ENCODE measurements at places on chromosomes 13 and 19. TPM values are rescaled to one million over a fixed set of nuclear protein-coding genes. Genes with fewer than 3 reads are reported as not detected.

DNA sequence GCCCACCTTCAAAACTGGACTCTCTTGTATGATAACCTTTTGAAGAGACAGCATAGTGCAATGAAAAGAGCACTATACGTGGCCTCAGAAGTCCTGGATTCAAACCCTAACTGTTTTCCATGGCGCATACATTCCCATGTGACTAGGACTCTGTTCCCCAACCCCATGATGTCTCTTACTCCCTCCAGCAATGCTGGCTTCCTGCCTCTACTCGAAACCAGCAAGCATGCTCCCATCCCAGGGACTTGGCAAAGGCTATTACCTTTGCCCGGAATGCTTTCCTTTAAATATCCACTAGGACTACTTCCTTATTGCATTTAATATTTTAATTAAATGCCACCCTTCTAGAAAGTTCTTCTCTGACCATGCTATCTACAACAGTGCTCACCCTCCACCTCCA is 75.1 kb downstream of the CYSLTR2 start:
- no peak overlapping the region for H3K27ac ChIP-seq
- H3K4me3 ChIP-seq, result no peak overlapping the region
- H3K4me1 ChIP-seq, result peaks cover 18% of the 10 kb centered on the region
- no peak for DNase-seq
- no peaks in the 10 kb centered on the region for H3K27me3 ChIP-seq

DNA sequence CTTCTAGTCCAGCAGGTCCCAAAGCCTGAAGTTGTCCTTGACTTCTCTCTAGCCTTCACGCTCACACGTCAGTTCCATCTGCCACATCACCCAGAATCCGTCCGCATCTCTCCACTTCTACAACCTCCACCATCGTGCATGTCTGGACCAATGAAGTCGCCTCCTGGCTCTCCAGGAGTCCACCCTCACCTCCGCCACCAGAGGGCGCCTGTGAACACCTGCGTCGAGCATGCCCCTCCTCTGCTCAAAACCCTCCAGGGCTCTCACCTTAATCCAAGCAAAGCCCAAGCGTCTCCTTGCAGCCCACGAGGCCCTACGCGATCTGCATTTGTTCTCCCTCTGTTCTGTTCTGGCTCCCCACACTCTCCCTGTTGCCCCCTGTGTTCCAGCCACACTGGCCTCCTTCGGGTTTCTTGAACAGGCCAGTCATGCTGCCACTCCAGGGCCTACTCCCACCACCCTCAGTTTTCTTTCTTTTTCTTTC is 3.7 kb downstream of the USHBP1 start:
- H3K4me1 ChIP-seq, result peaks cover 9% of the 10 kb centered on the region
- H3K27me3 ChIP-seq, result no peaks in the 10 kb centered on the region
- peak; percentile 95 for DNase-seq
- H3K36me3 ChIP-seq, result no peaks in the 10 kb centered on the region
- H3K27ac ChIP-seq, result no peak overlapping the region
- no peak overlapping the region for H3K4me3 ChIP-seq

- H3K4me3 ChIP-seq, result no peak overlapping the region
- H3K36me3 ChIP-seq, result no peaks in the 10 kb centered on the region
- no peak for DNase-seq
These were observed 1100.7 kb upstream of the MIR17HG start for GRCh38 chr13:90246687-90247345.

DNA sequence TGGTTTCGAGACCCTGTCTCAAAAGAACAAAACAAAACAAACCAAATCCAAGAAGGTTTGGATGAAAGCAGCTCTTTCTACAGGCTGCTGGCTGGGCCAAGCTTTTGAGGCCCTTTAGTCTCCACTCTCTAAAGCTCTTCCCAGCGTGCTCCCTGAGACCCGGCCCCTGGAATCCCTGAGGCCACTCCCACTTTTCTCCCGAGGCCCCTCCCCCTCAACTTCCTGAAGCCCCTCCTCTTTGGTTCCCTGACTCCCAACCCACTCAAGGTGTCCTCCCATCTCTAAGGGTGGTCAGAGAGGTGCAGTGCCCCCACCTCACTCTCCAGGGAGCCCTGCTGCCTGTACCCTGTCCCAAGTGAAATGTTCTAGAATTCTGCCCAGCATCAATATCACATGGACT is 10.6 kb downstream of the ERICH6B start:
- peaks cover 18% of the 10 kb centered on the region for H3K27me3 ChIP-seq
- H3K4me1 ChIP-seq, result no peaks in the 10 kb centered on the region
- DNase-seq, result no peak
- H3K27ac ChIP-seq, result no peak overlapping the region
- H3K4me3 ChIP-seq, result no peak overlapping the region

- H3K36me3 ChIP-seq, result peaks cover 39% of the 10 kb centered on the region
- DNase-seq, result peak; percentile 81
- H3K4me1 ChIP-seq, result peaks cover 43% of the 10 kb centered on the region
These were observed at the start of gene UHRF1 for GRCh38 chr19:4909156-4909896. TSS of gene UHRF1 (plus strand) at chr19:4909501. CDS start at chr19:4910886, 1,385 bp downstream.

- no peak overlapping the region for H3K4me3 ChIP-seq
- no peak for DNase-seq
- no peaks in the 10 kb centered on the region for H3K4me1 ChIP-seq
These were observed 1550.9 kb downstream of the PCDH9 start for GRCh38 chr13:65679240-65679639.

DNA sequence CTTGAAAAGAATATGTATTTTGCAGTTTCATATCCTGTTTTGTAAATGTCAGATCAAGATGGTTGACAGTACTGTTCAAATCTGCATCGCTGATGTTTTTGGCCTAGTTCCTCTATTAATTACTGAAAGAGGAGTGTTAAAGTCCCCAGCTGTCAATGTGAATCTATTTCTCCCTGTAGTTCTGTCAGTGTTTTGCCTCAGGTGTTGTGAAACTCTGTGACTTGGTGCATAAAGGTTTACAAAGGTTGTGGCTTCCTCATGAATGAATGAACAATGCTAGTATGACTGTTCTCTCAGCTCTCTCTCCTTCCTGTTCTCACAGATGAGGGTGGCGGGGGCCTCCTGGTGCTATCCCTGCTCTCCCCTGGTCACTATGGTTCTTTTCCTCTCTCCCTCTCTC is 142.4 kb downstream of the MYCBP2 start:
- no peaks in the 10 kb centered on the region for H3K27me3 ChIP-seq
- no peak overlapping the region for H3K4me3 ChIP-seq
- peaks cover 22% of the 10 kb centered on the region for H3K4me1 ChIP-seq
- peak; percentile 77 for DNase-seq
- H3K27ac ChIP-seq, result peak overlapping the region; percentile 40

GRCh38 chr13:74027161-74027779 is 106.9 kb downstream of the KLF12 start:
- H3K27ac ChIP-seq, result peak overlapping the region; percentile 71
- peaks cover 19% of the 10 kb centered on the region for H3K36me3 ChIP-seq
- H3K4me1 ChIP-seq, result peaks cover 76% of the 10 kb centered on the region
- no peaks in the 10 kb centered on the region for H3K27me3 ChIP-seq
- DNase-seq, result no peak

- peaks cover 5% of the 10 kb centered on the region for H3K4me1 ChIP-seq
- H3K27ac ChIP-seq, result no peak overlapping the region
- no peaks in the 10 kb centered on the region for H3K36me3 ChIP-seq
- DNase-seq, result peak; percentile 22
- H3K4me3 ChIP-seq, result no peak overlapping the region
These were observed 65.6 kb downstream of the UFM1 start for GRCh38 chr13:38415233-38415632.

DNA sequence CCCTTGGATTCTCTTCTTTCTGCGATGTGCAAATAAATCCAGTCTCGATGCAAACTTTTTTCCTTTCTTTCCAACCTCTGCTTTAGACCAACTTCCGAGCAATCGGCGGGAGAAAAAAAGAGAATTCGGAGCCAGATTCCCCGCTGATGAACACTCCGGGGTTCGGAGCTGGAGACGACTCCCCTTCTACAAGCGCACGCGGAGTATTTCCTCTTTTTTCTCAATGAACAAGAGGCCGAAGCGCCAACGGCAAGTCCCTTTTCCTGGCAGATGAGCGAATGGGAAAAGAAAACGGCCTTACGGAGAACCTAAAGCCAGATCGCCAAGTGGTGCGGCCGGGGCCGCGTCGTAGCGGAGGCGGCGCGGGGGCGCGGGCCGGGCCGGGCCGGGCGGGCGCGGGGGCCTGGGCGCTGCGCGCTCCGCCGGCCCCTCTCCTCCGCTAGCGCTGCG is 250 bp downstream of the SPRY2 start:
- H3K4me3 ChIP-seq, result peak overlapping the region; percentile 77
- H3K36me3 ChIP-seq, result no peaks in the 10 kb centered on the region
- DNase-seq, result peak; percentile 16
- H3K27ac ChIP-seq, result no peak overlapping the region
- H3K4me1 ChIP-seq, result peaks cover 12% of the 10 kb centered on the region

- no peak overlapping the region for H3K27ac ChIP-seq
- DNase-seq, result no peak
- peaks cover 46% of the 10 kb centered on the region for H3K36me3 ChIP-seq
- no peaks in the 10 kb centered on the region for H3K27me3 ChIP-seq
- H3K4me3 ChIP-seq, result no peak overlapping the region
- peaks cover 2% of the 10 kb centered on the region for H3K4me1 ChIP-seq
These were observed 23.5 kb downstream of the ZNF574 start for GRCh38 chr19:42099336-42099925.

- peaks cover 3% of the 10 kb centered on the region for H3K27me3 ChIP-seq
- peak overlapping the region; percentile 16 for H3K4me3 ChIP-seq
- peak overlapping the region; percentile 74 for H3K27ac ChIP-seq
- no peak for DNase-seq
These were observed 3.6 kb downstream of the TMEM259 start for GRCh38 chr19:1017115-1017905.

DNA sequence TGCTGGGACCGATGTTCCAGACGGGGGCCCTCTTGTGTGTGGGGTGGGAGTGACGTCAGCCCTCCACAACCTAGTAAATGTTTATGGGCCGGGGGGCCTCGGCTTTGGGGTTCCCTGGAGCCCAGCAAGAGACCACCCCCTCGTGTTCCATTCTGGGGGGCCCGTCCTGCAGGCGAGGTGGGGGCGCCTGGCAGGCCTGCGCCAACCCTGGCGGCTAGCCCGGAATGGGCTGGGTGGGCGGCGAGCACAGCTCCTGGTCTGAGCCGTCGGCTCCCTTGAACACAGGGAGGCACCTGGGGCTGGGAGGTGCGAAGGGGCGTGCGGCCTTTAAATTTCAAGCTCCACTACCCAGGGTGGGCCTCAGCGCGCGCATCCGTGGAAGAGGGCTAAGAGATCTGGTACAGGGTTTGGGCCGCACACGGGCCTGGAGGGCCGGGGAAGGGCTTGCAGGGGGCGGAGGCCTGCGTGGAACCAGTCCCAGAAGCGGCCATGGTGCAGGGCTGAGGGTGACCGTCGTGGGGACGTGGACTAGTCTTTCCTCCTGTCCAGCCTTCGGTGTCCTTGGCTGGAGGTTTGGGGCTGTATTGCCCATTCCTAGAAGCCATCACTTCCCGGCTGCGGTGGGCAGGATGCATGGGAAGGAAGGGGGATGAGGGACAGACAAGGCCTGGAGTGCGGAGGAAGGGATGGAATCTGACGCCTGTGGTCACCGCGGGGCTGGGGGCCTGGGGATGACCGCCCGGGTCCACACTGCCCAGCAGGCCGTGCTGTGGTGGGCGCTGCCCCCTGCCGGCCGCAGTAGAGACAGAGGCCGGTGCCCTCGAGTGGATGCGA is 11.4 kb downstream of the NDUFA11 start:
- H3K27ac ChIP-seq, result no peak overlapping the region
- peak; percentile 27 for DNase-seq
- H3K27me3 ChIP-seq, result peaks cover 6% of the 10 kb centered on the region
- H3K4me1 ChIP-seq, result peaks cover 3% of the 10 kb centered on the region

GRCh38 chr13:27523346-27524073 is 73.1 kb upstream of the MTIF3 start:
- no peak overlapping the region for H3K4me3 ChIP-seq
- no peak for DNase-seq
- peaks cover 6% of the 10 kb centered on the region for H3K27me3 ChIP-seq
- H3K27ac ChIP-seq, result no peak overlapping the region

DNA sequence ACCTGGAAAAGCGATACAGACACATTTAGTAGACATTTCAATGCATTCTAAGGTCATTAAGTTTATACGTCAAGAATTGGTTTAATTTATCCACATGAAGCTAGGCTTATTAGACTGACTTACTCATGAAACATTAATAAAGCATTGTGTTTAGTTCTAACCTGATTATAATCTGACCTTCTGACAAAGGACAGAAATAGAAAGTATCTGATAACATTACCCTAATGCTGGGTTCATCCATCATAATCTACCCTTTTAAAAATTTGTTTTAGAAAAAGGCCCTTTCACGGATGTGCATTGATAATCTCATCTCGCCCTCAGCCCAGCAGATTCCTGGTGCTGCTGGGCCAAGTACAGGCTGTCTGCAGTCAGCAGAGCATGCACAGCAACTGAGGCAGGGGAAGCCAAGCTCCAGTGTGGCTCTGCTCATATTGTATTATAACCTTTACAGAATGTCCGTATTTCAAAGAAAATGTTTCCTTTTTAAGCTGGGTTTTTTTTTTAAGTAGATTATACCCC is 142.1 kb upstream of the MAB21L1 start:
- H3K27ac ChIP-seq, result no peak overlapping the region
- H3K4me3 ChIP-seq, result no peak overlapping the region
- H3K4me1 ChIP-seq, result no peaks in the 10 kb centered on the region

- no peaks in the 10 kb centered on the region for H3K27me3 ChIP-seq
- H3K27ac ChIP-seq, result no peak overlapping the region
- H3K36me3 ChIP-seq, result no peaks in the 10 kb centered on the region
- no peak overlapping the region for H3K4me3 ChIP-seq
- H3K4me1 ChIP-seq, result no peaks in the 10 kb centered on the region
These were observed 26.0 kb downstream of the OLFM4 start for GRCh38 chr13:53054569-53054968.

- peak; percentile 85 for DNase-seq
- H3K4me1 ChIP-seq, result peaks cover 49% of the 10 kb centered on the region
These were observed 30.0 kb downstream of the VAV1 start for GRCh38 chr19:6802336-6803035.

DNA sequence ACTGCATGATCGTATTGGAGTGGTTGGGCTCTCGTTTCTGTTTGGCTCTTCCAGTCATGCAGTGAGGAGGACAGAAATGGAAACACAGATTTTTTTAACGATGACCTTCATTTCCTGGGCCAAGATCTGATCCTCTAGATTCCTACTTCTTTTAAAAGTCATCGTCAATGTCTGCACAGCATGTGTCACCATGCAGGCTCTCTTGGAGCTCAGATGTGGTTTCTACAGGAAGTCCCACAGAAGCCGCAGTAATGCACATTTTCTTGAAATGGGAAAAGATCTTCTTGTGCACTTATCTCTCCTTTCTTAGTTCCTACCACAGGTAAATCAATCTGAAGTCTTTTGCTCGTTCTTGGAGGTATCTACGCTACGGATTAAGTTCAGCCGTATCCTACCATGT is 626.9 kb downstream of the EFNB2 start:
- peaks cover 12% of the 10 kb centered on the region for H3K4me1 ChIP-seq
- peak; percentile 17 for DNase-seq
- H3K36me3 ChIP-seq, result no peaks in the 10 kb centered on the region
- no peak overlapping the region for H3K27ac ChIP-seq
- H3K27me3 ChIP-seq, result peaks cover 5% of the 10 kb centered on the region
- H3K4me3 ChIP-seq, result no peak overlapping the region

The PINLYP gene
- total RNA-seq, result 2.2 TPM

The WTIP gene
- total RNA-seq, result 0.65 TPM

The DCT gene
- total RNA-seq, result not detected

The UBL5 gene
- 334 TPM for total RNA-seq

The ADAMTSL5 gene
- total RNA-seq, result 3.7 TPM

The CCDC122 gene
- total RNA-seq, result 2.0 TPM

The CGB8 gene
- total RNA-seq, result not detected

The KCNC3 gene
- total RNA-seq, result 6.2 TPM

The UBE2L5 gene
- not detected for total RNA-seq

The VSTM2B gene
- not detected for total RNA-seq

The SAMD4B gene
- total RNA-seq, result 49.4 TPM

The KRTDAP gene
- total RNA-seq, result not detected

The KIRREL2 gene
- total RNA-seq, result 0.92 TPM

The GFY gene
- not detected for total RNA-seq

The RETN gene
- not detected for total RNA-seq

The ZMYM5 gene
- total RNA-seq, result 10.0 TPM

The ZNF85 gene
- total RNA-seq, result 15.4 TPM

The ZNF761 gene
- 10.6 TPM for total RNA-seq

The CACNG7 gene
- not detected for total RNA-seq

The PPM1N gene
- 3.6 TPM for total RNA-seq

All from activated CD4-positive, alpha-beta memory T cell treated with anti-CD3 and anti-CD28 coated beads for 36 hours (primary cell).